ENCODE measurements at places on chromosomes 5 and 9. TPM values are rescaled to one million over a fixed set of nuclear protein-coding genes. Genes with fewer than 3 reads are reported as not detected.

The ADAM19 gene
- total RNA-seq, result 23.0 TPM

DNA sequence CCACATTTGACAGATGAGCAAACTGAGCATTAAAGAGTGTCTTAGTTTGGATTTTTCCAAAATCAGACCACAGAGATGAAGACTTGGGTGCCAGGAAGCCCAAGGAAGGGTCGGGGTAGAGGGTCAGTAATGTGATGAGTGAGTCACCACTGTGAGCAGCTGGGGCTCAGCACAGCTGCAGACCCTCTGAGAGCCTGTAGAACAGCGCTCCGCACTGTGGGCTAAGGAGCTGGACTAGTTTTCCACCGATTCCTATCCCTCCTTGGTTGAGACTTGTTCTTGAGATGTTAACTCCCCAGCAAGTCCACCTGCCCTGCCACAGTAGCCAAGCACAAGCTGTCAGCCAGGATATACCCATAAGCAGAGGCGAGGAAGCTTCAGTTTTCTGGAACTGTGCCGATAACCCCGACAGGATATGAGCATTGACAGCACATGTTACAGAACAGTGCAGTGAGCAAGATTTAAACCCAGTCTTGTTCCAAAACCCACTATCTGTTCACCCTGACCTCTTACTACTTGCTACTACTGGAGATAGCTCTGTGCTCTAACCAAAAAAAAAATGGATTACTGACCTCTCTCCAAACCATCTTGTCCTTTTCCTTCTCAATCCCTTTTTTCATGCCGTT, 31.8 kb downstream of the EGFLAM start:
- no peak for DNase-seq

- DNase-seq, result no peak
Measured at GRCh38 chr9:134390537-134390936, 64.3 kb downstream of the RXRA start.

GRCh38 chr9:91012933-91013841, 211.6 kb downstream of the SYK start:
- DNase-seq, result no peak

DNA sequence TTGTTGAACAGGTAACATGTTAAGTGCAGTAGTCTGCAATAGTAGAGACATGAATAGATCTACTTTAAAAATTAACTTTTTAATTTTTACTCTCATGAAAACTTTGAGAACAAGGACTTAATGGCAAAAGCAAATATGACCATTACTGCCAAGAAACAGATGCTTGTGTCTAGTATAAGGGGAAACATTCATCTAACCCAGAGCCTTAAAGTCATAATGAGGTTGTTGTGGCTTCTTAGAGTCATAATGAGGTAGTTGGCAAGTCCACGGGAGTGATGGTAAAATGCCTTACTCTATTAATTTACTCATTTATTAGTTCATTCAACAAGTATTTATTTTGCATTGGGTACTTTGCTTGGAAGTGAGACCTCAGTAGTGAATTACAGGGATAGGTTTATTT, 71.5 kb downstream of the JAKMIP2 start:
- DNase-seq, result no peak

DNA sequence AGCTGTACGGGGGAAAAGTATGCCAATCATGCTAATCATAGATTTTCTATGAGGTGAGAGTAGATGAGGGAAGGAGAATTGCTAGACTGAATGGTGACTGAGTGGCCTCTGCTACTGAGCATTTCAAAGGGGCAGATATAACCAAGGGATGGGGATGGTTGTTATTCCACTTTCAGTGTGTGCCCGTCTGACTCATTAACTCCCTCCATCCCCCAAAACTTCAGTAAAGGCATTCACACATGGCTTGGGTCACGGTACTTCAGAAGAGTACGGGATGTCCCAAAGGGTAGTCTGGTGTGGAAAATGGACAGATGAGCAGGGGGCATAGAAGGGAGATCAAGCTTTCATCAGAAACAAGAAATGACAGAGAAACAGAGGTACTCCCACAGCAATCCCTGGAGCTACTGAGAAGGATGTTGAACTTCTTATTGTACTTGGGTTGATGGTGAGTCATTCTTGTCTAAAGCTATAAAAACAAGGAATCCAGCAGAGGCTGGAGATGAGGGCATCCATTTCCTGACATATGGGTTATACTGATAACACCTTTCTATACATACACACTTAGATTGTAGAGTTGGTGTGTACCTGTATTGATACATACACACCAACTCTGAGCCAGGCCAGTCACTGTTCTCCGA, 8.9 kb upstream of the TLE4 start:
- no peak for DNase-seq
